ENCODE measurements at places on chromosomes 12 and 14.

DNA sequence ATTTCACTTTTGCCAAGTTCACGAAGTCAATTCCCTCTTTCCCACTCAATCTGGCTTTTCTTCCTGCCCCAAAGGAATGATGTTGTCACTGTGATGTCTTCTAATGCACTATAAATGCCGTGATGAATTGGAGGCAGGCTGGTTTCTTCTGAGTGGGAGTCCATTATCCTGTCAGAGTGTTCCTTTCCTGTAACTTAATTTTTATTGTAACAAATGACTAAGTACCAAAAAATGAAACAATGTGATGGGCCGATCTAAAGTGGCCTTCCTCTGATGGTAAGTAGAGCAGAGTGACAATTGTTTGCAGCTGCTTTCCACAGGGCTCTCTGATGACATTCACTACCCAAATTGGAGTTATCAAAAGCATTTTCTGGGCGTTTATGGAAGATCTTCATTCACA lies 22.2 kb downstream of the TMEM30B start:
- no peak for DNase-seq

DNA sequence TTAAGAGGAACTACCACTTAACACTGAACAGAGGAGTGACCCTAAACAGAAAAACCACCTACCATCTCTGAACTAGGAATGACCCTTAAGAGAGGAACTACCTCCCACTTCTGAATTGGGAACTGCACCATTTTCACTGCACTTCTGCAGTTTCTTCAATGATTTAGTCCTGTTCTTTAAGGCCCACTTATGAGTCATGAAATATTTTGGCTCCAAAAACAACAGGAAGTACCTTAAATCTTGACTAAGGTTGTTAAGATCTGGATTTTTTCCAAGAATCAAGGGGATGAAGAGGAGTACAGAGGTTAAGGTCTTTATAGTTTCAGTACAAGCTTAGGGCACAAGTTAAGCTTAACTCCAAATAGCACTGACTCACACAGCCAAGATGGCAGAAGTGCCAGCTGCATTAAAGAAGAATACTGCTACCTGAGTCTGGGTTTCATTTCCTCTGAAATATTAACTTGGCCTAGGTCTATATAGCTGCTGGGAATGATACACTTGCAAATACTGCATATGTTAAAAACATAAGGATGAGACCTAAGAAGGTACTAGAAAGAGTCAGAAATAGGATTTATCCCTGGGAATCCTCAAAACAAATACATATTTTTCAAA lies 4.2 kb downstream of the NPC2 start:
- DNase-seq: no peak

GRCh38 chr14:77804592-77804991 lies 4.7 kb downstream of the ADCK1 start:
- DNase-seq: peak; percentile 57

DNA sequence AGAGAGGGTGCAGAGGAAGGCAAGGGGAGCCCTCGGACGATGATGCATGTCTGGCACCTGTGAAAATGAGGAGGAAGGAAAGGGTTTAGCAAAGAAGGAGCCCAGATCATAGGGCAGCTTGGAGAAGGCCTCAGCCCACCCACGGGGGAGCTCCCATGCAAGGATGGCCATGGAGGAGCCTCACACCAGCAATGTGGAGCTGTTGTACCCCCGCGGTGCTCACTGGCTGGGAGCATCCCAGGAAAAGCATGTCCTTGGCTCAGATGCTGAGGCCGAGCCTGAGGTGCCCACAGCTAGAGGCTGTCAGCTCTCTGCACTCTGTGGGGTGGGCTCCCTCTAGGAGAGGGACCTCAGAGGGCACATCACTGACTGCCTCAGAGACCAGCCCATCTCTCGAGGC lies 622.6 kb downstream of the AACS start:
- DNase-seq: no peak

- DNase-seq: no peak
Measured at GRCh38 chr12:15677228-15677627, 112.0 kb downstream of the EPS8 start.

DNA sequence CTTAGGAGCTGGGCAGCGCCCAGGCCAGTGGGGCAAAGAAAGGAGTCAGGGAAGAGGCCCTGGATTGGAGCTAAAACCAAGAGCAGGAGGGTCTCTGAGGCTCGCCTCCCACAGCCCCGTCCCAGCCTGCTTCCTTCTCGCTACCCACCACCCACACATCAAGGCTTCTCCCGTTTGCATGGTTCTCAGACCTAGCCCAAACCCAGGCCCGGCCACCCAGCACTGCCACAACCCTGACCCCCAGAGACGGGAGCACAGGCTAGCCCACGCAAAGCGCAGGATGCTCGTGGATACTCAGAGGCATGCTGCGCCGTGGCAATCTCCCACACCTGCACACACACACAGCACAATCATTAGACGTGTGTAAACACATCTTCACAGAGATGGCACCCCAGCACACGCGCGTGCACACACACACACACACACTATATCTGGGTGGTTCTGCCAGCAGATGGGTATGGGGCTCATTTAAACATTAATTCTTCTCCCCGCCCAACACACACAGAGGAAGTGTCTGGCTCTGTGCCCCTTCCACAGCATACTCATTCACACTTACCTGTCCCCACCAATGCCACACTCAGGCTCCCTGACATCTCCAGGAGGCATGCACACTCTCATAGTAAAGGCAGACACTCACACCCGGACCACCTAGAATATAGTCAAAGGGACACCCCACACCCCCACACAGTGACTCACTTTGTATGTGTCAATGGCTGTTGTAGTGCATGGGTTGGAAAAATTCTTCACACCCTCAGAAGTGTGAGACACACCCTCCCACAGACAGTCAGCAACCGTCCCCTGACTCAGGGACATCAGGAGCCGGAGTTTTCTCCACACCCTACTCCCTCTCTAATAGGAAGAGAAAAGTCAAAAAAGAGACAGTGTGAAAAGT lies 1.1 kb downstream of the CARMIL3 start:
- peak; percentile 68 for DNase-seq

DNA sequence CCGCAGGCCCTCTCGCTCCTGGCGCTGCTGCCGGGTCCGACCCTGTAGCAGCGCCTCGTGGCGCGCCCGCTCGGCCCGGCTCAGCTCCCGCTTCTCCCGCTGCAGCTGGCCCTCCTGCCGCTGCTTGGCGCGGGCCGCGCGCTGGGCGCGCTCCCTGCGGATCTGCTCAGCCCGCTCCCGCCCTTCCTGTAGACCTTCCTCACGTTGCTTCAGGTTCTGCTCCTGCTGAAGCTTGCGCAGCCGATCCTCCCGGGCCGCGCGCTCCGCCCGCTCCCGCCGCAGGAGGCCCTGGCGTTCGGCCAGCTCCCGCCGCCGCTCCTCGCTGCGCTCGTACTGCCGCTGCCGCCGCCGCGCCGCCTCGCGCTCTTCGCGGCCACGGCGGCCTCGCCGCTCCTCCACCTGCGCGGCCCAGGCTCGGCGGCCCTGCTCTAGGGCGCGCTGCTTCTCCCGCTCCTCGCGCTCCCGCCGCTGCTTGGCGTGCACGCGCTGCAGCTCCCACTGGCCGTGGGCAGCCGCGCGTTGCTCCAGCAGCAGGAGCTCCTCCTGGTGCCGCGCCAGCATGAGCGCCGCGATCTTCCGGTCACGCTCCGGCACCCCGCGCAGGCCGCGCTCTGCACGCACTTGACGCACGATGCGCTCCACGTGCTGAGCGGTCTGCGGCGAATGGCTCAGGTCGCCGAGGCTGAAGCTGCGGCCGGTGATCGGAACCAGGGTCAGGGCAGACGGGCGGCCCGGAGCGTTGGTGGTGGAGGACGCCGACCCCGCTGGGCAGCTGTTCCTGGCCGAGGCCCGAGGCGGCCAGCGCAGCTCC lies 2.4 kb downstream of the CCDC177 start:
- no peak for DNase-seq

- no peak for DNase-seq
Measured at GRCh38 chr14:41607304-41607775, 664 bp downstream of the LRFN5 start.

DNA sequence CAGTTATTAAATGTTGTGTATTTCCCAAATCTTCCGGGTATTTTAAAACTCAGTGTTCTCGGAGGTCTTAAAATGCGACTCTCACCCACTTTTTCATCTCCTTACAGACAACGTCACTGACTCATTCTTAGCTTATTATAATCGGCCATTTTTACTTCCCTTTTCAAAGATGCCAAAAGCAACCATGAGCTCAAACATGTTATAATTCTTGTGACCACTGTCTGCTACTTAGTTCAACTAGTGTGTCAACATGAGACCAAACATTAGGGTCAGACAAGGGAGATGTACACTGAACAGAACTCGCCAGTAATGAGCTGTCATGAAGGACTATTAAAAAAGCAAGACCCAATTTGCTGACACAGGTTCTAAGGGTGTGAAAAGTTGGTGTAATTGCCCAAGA lies 4.2 kb upstream of the GRIP1 start:
- no peak for DNase-seq

DNA sequence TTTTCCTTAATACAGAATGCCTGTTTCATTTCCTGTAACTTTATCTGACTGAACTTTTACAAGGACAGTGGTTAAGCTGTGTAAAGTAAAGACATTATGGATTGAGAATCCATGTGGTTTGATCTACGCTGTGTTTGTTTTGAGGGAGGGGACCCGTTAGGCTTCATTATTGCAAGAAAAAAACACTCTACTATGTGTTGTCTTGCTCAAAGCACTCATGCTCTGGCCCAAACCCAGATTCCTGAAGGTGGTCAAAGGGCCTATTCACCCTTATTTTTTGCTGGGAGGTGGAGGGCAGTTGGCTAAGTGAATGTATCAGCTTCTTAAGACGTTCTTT lies 11.9 kb downstream of the RNF10 start:
- no peak for DNase-seq
